ENCODE measurements at places on chromosomes 5 and 9.

DNA sequence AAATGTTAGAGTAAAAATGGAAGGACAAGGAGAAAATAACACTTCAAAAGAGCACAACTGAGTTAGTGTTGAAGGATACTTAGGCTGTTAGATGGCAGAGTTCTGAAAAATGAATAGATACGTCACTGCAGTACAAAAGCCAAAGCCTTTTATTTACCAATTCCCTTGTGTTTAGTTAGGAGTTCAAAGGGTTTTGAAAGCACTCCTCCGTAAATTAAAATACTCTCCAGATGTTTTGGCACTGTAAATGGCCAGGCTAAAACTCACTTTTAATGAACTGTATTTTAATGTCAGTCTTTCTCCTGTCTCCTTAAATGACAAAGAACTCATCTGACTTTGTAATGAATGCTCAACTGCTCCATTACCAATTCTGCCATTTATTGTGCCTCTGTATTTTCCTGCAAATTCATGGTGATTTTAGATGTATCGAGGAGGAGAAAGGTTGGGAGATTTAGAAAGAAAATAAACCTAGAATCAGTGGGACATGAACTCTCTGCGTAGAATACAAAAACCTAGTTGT, 1727.2 kb downstream of the MAT2B start:
- no peak for DNase-seq

DNA sequence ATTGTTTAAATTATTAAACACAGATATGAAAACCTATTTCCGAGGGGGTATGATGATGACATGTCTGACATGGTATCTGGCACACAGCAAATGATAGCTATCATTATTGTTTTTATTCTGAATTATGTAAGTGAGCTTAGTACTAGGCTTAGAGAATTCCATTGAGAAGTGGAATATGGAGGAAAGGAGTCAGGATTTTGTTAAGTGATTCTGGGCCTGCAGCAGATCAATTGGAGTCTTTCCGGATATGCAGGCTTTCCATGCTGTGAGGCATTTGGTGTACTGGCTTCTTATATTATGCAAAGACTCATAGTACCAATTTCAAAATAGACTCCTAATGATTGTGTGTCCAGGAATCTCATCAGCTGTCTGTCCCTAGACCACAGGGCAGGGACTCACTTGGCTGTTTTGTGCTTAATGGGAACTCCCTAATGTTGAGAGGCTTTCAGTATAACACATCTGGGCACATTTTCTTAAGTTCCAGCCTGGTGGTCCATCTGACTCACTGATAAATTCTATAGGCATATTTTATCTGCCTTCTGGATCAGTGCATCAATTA, 180.0 kb upstream of the KLF9 start:
- DNase-seq, result no peak

- DNase-seq, result no peak
Measured at GRCh38 chr9:70478963-70479641, 64.6 kb upstream of the KLF9 start.

- no peak for DNase-seq
Measured at GRCh38 chr5:126472538-126472889, 49.3 kb downstream of the GRAMD2B start.

DNA sequence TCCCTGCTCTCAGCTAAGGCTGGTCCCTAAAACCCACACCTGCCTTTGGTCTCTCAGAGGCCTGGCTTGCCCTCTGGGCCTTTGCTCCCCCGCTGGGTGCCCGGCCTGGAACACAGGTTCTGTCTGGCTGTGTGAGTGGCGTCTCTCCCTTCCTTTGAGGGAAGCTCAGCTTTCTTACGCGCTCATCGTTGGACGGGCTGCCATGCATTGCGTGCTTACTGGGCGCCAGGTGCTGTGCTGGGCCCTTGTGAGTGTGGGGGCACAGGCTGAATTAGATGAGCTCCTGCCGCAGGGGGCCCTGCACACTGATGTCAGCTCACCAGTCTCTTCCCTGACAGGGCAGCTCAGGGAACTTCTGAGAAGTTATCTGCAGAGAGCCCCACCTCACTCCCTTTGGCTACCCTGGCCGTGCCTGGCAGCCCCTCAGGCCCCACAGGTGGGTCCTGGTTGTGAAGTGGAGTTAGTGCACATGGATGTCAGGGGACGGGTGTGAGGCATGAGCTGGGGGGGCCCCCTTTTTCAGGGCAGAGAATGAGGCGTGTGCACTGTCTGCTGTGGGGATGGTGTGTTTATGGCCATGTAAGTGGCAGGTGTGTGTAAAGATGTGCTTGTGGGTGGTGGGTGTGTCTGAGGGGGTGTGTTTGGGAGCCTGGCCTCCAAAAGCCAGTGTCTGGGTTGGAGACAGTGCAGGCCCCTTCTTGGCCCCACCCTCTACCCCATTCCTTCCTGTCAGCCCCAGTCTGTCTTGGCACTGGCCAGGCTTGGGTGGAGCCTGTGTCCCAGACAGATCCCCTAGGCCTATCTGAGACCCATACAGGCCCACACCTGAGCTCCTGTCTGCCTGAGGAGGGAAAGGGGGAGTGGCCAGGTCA, 7.5 kb upstream of the RMND5B start:
- DNase-seq, result no peak

Measured in NCI-H1930 (cell line).